Fibroblast of villous mesenchyme (primary cell): ENCODE measurements at places on chromosomes 7 and 10. TPM values are rescaled to one million over a fixed set of nuclear protein-coding genes. Genes with fewer than 3 reads are reported as not detected.

The SFRP5 gene
- total RNA-seq: not detected in 2 replicates

DNA sequence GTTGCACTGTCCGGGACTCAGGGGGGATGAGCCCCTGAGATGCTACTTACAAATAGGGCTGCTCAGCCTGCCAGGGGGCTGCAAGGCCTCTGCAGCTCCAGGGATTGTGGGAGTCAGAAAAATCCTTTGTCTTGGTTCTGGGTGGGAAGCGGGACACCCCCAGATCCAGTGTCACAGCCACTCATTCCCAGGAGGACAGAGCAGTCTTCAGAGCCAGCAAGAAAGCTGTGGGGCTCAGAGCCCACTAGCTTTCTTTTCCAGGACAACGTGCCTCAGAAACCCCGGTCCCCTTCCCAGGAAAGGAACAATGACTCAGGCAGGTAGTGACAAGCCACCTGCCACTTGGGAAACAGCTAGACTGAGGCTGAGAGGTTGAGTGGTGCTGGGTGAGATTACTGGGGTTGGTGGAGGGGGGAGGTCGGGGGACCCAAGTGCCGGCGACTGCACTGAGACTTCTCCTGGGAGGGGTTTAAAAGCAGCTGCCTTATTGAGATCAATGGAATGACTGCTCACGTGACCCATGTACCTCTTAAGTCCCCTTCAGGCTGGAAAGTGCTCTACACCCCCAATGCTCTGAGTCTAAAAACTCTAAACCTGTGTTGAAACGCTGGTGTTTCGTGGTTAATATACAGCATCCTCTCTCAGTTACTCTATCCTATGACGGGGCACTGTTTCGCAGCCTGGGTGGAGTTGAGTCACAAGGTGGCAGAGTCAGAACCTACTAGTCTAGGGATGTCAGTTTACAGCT is 123.6 kb downstream of the UBE2H start:
- no peak for DNase-seq

The ARMC3 gene
- not detected in 2 replicates for total RNA-seq

The ANKRD2 gene
- total RNA-seq: 0.32 and 0.86 TPM in 2 replicates

The KIAA1549 gene
- 1.6 and 2.6 TPM in 2 replicates for total RNA-seq

The SNCG gene
- 3.5 and 4.8 TPM in 2 replicates for total RNA-seq

The CXCL12 gene
- 67.4 and 69.9 TPM in 2 replicates for total RNA-seq

DNA sequence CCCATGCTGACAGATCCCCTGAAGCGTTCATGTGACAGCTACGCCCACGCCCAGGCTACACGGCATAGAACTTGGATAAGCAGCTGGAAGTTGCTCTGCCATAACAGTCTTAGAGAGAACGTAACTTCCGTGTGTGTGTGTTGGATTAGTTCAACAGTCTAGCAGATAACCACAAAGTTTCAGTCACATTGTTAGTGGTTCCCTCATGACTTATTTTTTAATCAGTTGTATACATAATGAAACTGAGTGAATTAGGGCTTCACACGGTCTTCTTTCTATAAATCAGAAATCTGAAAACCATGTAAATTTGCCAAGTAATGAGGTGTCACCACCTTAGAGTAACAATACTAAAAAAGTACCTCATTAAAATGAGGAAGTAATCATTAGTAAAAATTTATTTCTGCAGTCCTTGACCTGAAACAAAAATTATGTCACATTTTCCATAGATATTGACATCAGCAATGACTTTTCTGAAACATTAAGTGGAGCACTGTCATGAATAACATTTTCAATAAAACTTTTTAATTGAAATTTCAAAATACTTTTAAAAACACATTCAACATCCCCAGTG is 21.7 kb upstream of the MACC1 start:
- no peak for DNase-seq

DNA sequence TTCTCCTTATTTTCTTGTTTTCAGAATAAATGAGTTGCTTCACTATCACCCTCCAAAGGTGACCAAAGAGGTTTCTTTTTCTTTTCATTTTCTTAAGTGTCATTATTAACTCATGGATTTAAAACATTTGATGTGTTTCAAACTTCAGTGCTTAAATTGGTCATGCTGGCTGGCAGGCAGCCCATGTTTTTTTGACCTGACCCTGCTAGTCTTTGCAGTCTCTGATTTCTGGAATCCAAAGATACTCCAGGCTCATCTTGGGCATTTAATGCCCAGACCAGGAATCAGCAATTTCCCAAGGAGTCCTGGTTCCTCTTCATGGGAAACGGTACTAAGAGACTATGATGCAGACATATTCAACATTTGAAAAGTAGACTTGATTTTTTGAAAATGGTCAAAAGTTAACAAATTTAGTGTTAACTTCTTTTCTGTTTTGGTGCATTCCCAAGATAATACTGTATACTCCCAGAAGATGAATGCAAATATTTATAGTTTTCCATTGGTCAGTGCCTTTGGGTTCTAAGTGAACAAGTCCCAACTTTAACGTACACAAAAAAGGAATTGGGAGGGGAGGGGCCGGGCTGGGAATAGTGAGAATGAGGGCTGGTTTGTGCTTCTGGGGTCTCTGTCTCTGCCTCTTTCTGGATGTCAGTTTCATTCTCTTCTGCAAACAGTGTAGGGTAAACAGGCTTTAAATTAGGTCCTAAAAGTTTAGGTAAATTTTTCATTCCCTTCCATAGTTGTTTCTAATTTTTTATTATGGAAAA is 19.8 kb downstream of the NUB1 start:
- DNase-seq: peak; percentile 32

The UCN3 gene
- not detected in 2 replicates for total RNA-seq

DNA sequence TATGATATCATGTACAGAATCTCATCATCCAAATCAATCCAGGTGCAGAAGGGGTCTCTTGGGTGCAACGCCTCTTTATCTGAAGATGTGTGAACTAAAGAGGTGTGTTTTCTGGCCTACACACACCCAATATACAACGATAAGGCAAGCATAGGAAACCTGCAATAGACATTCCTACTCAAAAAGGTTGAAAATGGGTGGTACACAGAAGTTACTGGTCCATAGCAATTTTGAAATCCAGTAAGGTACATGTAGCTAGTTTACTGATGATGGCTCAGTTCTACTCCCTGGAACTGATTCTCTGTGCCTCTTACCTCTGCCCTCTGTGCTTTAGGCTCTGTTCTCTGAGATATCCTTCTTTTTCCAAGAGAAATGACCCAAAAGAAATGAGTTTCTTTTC is 22.2 kb upstream of the CCDC3 start:
- no peak for DNase-seq

DNA sequence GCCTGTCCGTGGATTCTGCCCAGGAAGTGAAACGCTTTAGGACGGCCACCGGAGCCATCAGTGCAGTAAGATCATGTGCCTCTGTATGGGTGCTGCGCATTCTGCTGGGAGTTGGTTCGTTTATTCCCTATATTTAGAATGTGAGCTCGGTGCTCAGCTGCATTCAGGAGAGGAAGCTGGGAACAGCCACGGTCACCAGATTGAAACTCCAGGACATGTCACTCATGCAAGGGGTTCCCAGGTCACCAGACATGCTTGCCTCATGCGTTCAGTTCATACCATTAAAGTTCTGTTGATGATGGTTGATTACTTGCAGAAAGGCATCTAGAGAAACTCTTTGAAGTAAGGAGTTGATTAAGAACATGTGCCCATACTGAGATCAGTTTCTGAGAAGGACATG is 78.1 kb downstream of the TRRAP start:
- no peak for DNase-seq

GRCh38 chr7:134699899-134700298 is 53.2 kb downstream of the BPGM start:
- DNase-seq: peak; percentile 60

DNA sequence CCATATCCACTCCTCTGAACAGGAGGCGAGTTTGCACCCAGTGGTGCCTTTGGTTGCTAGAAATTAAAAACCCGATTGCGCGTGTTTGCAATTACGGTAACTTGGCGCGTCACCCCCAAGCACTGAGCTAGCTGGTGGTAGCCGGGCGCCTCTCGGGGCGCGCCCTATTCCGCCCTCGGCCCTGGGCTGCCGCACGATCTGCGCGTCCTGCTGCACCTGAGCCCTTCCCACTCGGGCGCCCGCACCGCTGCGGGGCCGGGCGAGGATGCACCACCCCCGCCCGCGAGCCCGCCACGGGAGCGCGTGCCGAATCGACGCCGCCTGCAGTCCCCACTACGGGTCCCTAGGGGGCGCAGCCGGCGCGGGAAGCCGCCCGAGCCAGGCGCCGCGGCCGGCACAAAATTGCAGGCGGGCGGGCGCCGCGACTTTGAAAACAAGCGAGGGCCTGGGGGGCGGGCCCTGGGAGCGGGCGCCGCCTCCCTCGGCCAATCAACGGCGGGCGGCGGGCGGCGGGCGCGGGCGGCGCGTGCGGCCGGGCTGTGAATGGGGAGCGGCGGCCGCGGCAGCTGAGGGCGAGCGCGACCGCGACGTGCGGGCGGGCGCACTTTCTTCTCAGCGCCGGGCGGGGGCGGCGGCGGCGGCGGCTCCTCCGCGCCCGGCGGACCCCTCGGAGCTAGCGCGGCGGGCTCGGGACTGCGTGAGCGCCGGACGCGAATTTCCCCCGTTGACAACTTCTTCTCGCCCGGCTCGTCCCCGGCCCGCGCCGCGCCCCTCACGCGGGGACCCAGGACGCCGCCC is at the start of gene SDK1:
Gene SDK1 (plus strand): TSS at position 602 of the 798 bp plus-strand sequence. CDS start 335 bp downstream, outside the sequence.
- peak; percentile 91 for DNase-seq

The MINPP1 gene
- 30.0 and 52.7 TPM in 2 replicates for total RNA-seq

GRCh38 chr10:18438361-18439126 is 212.8 kb downstream of the NSUN6 start:
- DNase-seq: no peak

The STEAP1 gene
- total RNA-seq: 12.6 and 21.6 TPM in 2 replicates

The TWIST1 gene
- 16.4 and 19.3 TPM in 2 replicates for total RNA-seq

GRCh38 chr7:149773446-149774236 is at the start of gene ZNF467:
TSS of gene ZNF467 (minus strand) at chr7:149773588. CDS start at chr7:149771032, 2,556 bp downstream.
- peak; percentile 48 for DNase-seq

DNA sequence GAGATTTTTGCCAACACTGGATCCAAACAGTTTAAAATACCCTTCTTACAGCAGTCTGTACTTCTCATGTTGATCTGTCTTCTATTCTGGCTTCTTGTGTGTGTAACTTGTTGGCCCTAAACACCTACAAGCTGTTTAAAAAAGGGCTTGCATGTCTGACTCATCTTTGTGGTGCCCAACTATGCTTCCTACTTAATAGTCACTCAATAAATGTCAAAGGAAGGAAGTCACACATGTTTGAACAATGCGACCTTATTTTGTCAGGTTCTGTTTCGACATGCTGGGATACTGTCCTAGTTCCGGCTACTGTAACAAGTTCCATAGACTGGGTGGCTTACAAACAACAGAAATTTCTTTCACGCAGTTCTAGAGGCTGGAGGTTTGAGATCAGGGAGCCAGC is 9.4 kb upstream of the GRK5 start:
- DNase-seq: peak; percentile 82

GRCh38 chr7:108045669-108046068 is 42.7 kb upstream of the LAMB1 start:
- peak; percentile 59 for DNase-seq

GRCh38 chr7:137958470-137959431 is 43.1 kb downstream of the CREB3L2 start:
- DNase-seq: no peak

The OR2A7 gene
- under 0.01 and 0.32 TPM in 2 replicates for total RNA-seq

DNA sequence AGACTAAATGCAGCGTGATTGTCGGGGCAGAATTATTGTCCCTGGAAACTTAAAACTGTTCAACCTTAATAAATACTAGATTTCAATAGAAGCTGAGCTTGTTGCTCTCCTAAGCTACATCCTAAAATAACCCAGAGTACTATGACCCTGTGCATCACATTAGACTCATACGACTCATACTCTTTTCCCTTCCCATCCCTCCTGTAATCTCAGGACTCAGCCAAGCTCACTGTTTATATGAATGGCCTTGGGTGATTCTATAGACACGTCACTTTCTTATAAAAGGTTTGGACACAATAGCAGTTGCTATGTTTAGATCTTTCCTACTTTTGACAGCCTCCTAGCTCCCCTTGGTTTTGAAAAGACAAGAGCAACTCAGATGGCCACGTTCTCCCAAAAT is 17.2 kb downstream of the TCF7L2 start:
- DNase-seq: peak; percentile 30

- DNase-seq: no peak
Measured at GRCh38 chr10:35762311-35763030, 120.4 kb upstream of the FZD8 start.

DNA sequence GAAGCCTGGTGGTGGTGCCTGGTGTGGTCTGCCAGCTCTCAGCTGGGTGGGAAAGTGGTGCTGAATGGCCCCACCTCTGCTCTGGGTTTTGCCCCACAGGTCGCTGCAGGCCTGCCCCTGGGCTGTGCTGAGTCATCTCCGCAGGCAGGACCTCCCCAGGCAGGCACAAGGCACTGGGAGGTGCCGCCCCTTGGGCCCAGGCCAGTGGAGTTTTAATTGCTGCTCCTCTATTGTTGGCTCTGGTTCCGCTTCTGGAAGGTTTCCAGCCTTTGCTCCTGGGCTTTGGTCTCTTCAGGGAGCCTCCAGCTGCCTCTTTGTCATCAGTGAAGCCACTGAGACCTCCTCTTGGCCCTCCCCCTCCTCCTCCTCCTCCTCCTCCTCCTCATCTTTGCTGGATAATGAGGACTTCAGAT is 180.3 kb upstream of the GRB10 start:
- peak; percentile 47 for DNase-seq

DNA sequence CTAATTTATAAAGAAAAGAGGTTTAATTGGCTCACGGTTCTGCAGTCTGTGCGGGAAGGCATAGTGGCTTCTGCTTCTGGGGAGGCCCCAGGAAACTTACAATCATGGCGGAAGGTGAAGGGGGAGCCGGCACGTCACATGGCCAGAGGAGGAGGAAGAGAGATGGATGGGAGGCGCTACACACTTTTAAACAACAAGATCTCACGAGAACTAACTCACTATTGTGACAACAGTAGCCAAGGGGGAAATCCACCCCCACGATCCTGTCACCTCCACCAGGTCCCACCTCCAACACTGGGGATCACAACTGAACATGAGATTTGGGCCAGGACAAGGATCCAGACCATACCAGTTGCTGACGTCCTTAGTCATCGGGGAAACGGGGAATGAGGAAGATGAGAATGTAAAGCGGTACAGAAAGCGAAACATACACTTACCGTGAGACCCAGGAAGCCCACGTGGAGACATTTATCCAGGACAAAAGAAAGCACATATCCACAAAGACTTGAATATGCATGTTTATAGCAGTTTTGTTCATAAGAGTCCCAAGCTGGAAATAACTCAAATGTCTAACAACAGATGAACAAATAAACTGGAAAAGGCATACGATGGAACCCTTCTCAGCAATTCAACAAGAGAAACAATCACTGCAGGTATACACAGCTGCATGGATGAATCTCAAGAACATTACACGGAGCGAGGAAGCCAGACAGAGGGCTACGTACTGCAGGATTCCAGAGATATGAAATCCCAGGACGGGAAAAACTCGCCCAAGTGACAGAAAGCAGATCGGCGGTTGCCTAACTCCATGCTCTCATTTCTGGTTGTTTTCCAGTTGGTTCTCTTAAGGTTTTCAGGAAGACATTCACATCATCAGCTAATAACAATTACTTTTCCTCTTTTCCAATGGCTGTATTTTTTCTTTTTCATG is 26.2 kb upstream of the INPP5A start:
- DNase-seq: peak; percentile 85

The PHKG1 gene
- total RNA-seq: 0.43 and 0.64 TPM in 2 replicates

DNA sequence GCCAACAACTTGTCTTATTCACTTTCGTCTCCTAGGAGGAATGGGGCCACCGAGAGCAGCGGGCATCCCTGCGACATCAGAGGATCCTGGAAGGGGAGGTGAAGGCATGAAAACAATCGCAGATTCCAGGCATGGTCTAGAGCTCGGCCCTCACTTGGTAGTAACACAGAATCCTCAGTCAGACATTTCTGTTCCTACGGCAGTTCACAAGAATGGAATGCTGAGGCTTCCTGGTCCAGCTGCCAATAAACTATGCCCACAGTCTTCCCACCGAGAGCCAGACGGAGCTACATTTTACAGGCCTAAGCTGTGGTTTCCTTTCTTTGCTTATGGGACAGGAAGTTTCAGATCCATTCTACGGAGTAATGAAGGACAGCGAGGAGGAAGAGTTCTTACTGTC is 75.8 kb downstream of the OR13A1 start:
- peak; percentile 33 for DNase-seq

The MAGI2 gene
- 20.0 and 24.6 TPM in 2 replicates for total RNA-seq
